ENCODE measurements at places on chromosomes 11 and 22.

DNA sequence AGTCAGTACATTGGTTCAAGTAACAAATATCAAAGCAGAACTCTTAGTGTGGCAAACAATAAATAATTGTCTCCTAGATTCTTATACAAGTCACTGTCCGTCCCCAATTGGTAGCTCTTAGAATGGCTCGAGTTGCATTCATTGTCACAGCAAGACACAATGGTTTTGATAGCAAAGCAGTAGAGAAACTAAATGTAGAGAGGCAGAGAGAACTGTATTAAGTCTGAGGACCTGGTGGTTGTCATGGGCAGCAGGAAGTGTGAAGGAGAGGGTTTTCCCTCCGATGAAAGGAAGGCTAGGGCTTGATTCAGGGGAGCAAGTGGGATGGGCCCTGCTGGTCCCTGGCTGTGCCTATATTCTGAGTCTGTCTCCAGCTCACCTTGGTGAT is 36.6 kb downstream of the RCOR2 start:
- no peak for DNase-seq

DNA sequence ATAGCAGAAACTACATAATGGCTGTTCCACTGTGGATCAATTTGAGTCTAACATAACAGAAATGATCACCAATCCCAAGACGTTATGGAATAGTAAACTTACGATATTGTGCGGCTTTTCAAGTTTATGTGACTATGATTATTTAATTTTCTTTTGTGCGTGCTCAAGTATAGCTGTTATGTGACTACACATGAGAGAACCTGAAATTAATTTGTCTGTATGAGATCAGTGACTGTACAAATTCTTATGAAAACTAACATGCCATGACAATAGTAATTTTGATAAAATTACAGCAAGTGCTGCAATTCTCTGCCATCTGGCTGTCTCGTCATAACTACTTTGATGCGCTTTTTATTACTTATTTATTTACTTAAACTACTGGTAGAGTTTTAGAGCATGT is 343.2 kb downstream of the DCDC1 start:
- no peak for DNase-seq

DNA sequence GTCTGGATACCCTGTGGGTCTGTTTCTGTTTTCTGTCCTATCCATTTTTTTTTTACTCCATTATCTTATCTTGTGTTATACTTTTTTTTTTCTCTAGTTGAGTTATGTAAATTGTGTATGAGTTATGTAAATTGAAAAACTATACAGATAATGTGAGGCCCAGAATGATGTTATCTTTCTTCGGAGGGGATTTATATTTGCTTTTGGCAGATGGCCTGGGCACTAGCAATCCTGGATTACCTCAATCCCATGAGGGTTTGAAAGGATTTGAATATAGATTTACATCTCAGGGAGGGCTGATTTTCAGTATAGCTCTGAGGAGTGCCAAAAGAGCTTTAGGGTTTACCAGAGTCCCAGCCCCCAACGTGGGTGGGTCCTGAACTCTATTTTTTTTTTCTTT is 71.0 kb downstream of the CSTPP1 start:
- DNase-seq: no peak

DNA sequence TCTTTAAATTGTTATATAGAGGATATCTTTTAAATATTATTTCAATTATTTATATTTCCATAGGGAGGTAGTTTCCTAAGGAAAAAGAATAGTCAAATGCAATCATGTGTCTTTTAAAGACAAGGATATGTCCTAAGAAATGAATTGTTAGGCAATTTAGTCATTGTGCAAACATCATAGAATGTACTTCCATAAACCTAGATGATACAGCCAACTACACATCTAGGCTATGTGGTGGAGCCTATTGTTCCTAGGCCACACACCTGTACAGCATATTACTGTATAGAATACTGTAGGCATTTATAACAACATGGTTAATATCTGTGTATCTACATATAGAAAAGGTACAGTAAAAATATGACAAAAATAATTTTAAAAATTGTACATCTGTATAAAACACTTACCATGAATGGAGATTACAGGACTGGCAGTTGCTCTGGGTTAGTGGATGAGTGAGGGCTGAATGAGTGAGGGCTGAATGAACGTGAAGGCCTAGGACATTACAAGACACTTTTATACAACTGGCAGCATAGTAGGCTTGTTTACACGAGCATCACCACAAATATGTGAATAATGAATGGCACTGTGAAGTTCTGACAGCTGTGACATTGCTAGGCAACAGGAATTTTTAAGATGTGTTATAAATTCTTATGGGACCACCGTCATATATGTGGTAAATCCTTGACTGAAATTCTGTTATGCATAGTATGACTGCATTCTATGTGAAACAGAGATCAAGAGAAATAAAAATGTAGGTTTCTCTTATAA is 1879.0 kb upstream of the RAG2 start:
- DNase-seq: no peak

- no peak for DNase-seq
Observed at GRCh38 chr11:33588056-33588455, 112.6 kb downstream of the C11orf91 start.

GRCh38 chr11:45988921-45989320 is 66.5 kb downstream of the LARGE2 start:
- no peak for DNase-seq

- DNase-seq: no peak
Observed at GRCh38 chr11:12154871-12155668, 44.7 kb downstream of the MICAL2 start.

DNA sequence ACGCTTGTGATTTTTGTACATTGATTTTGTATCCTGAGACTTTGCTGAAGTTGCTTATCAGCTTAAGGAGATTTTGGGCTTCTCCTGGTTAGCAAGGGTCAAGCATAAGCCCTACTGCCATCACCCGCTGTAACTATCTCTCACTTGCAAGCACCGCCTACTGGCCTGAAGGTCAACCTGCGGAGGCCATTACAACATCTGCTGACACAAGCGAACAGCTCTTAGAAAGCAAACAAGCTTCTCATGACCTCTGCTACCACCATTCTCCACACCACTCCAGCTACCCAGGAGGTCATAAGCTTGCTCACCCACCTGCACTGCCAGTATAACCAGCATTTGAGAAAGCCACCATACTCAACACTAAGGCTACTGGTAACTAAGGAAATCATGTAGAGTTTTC is 288.4 kb upstream of the KIRREL3 start:
- DNase-seq: no peak

DNA sequence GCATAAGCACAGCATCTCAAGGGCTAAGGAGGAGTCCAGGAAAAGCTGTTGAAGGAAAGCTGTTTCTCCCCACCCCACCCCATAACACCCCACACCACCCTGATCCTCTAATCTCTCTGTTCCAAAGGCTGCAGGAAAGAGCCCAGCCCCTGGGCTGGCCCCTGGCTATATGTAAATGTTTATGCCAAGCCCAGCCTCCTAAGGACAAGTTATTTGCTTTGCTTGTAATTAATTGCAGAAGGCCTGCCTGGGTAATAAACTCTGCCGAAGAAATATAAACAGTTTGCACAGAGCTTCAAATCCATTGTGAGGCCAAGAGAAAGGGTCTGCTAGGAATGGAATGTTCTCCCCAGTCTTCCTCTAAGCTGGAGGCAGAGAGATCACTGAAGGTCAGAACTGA is 21.2 kb downstream of the ARRB1 start:
- no peak for DNase-seq

DNA sequence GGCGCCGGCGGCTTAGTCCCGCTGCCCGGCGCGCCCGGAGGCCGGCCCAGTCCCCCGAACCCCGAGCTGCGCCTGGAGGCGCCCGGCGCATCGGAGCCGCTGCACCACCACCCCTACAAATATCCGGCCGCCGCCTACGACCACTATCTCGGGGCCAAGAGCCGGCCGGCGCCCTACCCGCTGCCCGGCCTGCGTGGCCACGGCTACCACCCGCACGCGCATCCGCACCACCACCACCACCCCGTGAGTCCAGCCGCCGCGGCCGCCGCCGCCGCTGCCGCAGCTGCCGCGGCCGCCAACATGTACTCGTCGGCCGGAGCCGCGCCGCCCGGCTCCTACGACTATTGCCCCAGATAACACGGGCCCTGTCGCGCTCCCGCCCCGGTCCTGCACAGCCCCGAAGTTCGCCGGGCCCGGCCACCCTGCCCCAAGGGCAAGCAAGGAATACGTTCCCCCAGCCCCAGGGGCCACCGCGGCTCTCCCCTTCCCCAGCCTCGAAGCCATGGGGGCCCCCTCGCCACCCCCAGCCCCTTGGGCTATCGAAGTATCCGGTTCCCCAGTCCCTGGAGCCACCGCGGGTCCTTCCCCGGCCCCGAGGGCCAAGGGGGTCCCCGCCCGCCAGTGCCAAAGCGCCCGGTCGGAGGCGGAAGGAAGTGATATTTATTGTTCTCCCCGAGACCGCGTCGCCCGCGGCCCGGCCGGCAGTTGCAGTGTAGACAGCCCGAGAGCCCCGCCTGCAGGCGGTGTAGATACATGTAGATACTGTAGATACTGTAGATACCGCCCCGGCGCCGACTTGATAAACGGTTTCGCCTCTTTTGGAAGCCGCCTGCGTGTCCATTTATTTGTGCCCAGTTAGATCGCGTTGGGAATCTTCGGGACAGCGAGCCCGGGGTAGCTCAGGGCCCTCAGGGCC is 6.2 kb downstream of the TBX1 start:
- peak; percentile 40 for DNase-seq

DNA sequence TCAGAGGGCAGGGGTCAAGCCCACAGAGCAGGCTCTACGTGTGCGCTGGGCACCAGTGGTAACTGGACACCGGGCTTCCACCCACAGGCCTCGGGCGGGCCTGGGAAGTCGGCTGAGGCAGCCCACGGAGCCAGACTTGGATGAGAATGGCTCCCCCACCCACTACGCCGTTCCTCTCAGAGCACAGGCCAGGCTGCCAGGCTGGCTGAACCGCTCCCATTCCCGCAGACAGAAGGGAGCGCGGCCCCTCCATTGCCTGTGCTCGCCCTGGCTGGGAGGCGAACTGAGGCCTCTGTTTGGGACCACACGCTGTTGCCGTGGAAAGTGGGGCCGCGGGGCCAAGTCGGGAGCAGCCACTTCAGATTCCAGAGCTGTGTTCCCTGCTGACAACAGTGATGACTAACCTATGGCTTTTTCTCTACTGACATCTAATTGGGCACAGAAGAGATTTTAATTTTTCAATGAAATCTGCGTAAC is 63.9 kb downstream of the MYH9 start:
- no peak for DNase-seq

DNA sequence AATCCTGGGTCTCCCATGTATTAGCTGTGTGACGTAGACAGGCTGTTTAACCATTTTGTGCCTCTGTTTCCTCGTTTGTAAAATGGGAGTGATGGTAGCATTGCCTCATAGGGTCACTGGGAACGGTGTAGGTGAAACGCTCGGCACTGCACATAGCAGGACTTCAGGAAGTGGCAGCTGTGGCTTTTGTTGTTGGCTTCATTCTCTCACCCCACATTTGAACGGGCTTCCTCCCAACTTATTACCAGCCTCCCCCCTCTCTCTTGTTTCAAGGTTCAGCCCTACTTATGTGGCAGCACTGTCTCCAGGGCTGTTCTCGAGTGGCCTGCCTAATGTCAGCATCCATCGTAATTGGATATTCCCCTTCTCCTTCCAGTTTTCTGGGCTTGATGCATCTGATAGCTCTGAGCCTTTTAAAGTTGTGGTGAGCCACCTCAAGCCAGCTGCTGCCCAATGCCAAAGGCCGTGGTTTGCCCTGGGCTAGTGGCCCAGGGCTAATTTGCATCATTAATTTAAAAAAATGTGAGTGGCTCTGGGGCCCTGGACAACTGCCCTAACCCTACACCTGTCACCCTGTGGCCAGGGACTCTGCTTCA is 217.8 kb upstream of the TBCEL start:
- no peak for DNase-seq

DNA sequence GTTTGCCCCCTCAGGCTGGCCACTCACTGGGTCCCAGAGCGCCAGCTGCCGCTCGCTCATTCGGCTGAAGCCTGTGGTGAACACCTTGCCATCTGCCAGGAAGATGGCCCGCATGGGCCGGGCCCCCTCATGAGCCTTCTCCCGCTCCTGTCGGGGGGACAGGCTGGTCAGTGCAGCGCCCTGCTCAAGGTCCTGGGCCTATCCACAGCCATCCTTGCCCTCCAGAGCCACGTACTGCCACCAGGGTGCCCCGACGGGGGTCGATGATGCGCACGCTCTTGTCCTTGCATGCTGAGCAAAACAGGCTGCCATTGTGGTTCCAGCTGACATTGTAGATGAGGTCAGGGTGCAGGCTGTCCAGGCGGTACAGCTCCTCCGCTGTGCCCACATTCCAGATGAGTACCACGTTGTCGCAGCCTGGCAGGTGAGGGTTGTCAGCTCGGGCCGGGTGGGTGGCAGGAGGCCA is 2.1 kb downstream of the CORO1B start:
- no peak for DNase-seq

GRCh38 chr11:100863080-100863581 is 176.0 kb downstream of the ARHGAP42 start:
- no peak for DNase-seq

- no peak for DNase-seq
Observed at GRCh38 chr11:60869451-60869825, 2.1 kb downstream of the ZP1 start.

DNA sequence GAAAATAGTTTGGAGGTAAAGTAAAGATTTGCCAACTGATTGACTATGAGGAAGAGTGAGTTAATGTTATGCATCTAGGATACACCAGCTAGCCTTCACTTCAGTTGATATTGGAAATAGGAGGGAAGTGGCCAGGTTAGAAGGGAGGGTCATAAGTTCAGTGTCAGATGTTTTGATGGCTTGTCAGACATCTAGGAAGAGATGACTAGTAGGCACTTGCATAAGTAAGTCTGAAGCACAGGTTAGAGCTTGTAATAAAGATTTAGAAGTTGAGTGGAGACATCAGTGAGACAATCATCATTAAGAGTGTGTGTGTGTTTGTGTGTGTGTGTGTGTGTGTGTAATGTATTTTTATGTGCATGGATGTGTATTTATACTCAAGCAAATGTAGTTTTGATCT is 146.1 kb downstream of the OR4C45 start:
- DNase-seq: no peak

DNA sequence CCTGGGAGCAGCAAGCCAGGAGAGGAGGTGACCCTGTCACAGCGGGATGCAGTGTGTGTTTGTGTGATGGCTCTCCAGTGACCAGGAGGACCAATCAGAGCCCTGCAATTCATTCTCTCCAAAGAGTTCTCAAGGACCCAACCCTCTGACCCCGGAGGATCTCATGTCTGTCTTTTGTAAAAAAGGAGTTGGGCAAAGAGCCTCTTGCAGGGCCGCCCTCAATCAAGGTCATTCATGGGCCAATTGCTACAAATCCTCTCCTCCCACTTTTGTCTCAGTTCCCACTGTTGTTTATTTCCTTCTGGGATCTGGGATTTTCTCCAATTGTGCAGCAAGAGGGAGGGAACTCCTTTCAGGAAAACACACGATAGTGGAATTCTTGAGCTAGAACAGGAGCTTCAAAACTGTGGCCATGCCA is 4.0 kb downstream of the TECTA start:
- DNase-seq: no peak

DNA sequence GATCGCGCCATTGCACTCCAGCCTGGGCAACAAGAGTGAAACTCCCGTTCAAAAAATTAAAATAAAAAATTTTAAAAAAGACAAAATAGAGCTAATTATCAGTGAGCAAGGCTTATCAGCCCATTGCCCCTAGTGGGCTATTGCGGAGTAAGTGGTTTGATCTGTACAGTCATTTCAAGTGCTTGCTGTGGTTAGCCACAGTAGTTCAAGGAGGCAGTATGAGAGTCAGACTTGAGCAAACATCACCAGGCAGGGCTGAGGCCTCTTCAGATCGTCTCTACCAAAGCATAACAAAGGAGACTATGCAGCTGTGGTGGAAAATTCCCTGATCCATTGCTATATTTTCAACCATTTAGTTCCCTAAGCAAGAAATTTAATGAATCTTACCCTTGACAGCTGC is 4.3 kb upstream of the SBF2 start:
- peak; percentile 64 for DNase-seq
